ENCODE measurements at places on chromosomes 4 and X.

DNA sequence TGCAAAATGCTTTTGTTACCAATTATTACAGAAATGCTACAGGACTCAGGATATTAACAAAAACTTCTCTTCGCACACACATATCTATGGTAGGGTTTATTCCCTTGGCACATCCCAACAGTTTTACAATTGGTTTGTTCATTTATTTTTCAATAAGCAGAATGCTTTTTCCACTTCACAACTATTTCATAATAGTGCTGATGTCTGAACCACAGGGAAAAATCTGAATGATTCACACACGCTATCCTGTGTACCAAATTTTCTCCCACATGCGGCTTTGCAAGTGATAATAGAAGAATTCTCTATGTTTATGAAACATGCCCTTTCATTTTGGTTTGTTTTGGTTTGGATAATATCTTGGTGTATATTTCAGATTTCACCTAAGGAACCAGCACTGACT is 725.7 kb upstream of the TENM3 start:
- no peak for DNase-seq

DNA sequence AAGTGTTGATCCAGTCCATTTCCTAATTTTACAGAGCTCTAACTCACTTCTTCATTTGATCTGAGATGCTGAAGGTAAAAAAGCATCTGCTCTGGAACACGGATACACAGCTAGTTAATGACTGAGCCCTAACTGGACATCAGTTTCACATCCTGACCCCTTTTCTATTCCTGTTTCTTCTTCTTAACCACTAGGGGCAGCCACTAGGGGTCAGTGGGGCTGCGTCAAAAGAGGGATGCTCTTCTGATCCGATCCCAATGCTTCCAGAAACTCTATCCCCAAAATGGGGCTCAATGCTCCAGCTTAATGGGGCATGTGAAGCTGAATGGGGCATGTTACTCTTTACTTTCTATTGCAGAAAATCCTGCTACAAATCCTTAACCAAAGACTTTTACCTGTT is 33.4 kb upstream of the PHKA2 start:
- no peak for DNase-seq

GRCh38 chrX:151488677-151489076 is 74.8 kb upstream of the PASD1 start:
- DNase-seq: no peak

- no peak for DNase-seq
Observed at GRCh38 chrX:27555514-27555913, 34.6 kb upstream of the DCAF8L2 start.

- DNase-seq: no peak
Observed at GRCh38 chr4:24557026-24558025, 27.0 kb downstream of the DHX15 start.

DNA sequence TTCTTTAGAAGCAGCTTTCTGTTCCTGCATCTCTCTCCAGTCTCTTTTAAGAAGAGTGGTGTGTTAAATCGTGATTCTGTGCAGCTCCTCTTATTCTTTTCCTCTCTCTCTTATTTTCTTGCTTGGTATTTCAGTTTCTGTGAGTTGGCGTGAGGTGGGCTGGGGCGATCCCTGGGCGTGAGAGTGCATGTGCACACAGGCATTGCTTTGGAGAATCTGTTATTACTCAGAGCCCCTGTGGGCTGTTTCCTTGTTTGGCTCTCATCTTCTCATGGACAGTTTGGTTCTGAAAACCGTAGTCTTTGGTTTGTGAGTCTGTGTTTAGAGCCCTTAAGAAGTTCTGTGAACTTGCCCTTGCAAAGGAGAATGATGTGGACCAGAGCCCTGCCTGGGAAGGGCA is 97.2 kb upstream of the CLNK start:
- no peak for DNase-seq

DNA sequence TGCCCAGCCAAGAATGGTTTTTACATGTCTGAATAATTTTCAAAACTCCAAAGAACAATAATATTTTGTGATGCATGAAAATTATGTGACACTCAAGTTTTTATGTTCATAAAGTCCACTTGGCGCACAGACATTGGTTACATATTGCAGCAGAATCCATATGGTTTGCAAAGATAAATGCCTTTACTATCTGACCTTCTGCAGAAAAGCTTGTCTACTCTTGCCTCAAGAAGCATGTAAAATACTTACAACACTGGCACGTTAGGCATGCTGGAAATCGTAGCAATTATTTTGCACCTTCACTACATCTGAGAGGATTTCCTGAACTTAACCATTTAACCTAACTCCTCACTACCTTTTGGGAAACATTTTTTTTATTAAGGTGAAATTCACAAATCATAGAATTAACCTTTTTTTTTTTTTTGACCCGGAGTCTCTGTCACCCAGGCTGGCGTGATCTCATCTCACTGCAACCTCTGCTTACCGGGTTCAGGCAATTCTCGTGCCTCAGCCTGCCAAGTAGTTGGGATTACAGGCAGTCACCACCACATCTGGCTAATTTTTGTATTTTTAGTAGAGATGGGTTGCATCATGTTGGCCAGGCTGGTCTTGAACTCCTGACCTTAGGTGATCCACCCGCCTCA is 3.5 kb upstream of the XG start:
- DNase-seq: no peak

Measured in stimulated activated CD4-positive, alpha-beta T cell treated with anti-CD3 and anti-CD28 coated beads, Interleukin-15, amount 100 ng/mL, for 1 hour (primary cell).